ENCODE measurements at places on chromosomes 13 and 19. TPM values are rescaled to one million over a fixed set of nuclear protein-coding genes. Genes with fewer than 3 reads are reported as not detected.

The ZNF850 gene
- 1.9 TPM for total RNA-seq

- no peak overlapping the region for H3K4me3 ChIP-seq
- no peaks in the 10 kb centered on the region for H3K36me3 ChIP-seq
- H3K27me3 ChIP-seq: no peaks in the 10 kb centered on the region
- DNase-seq: no peak
- no peaks in the 10 kb centered on the region for H3K4me1 ChIP-seq
Measured at GRCh38 chr13:111228262-111229144, 91.9 kb upstream of the TEX29 start.

DNA sequence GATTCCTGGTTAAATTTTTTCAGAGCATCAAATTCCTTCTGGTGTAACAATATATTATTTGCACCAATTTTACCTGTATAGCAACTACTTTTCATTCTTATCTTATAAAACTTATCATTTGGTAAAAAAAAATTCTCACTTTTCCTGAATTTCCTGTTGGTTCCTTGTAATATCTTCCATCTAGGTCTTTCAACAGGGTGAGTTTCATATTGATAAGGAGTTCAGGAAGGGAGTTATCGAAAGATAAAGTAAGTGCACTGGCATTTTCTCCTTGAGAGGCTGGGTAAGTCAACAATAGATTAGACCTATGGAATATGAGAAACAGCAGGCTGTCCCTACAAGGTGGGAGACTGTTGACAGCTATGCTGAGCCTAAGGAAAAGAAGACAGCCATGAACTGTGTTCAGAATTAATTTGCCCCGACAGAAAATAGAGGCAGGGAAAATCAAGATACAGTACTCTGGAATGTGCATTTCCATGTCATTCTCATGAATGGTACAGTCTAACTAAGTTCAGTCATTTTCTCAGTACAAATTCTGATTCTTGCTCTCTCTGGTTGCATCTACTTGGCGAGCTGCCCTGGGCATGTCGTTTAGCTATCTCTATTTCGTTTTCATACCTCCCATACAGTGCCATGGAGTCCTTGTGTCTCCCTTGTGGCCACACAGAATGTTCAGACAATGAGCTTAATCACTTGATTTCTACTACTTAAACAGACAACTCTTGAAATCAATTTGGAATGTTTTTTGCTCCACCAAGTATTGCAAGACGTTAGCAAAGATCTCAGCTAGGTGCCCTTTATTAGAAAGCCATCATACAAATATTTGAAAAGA lies 9.9 kb downstream of the IGFL1 start:
- H3K4me3 ChIP-seq: no peak overlapping the region
- DNase-seq: no peak
- H3K4me1 ChIP-seq: no peaks in the 10 kb centered on the region
- no peak overlapping the region for H3K27ac ChIP-seq
- H3K36me3 ChIP-seq: no peaks in the 10 kb centered on the region
- H3K27me3 ChIP-seq: no peaks in the 10 kb centered on the region

The DOCK6 gene
- 5.2 TPM for total RNA-seq

- H3K36me3 ChIP-seq: no peaks in the 10 kb centered on the region
- H3K27me3 ChIP-seq: no peaks in the 10 kb centered on the region
- no peak for DNase-seq
- no peak overlapping the region for H3K27ac ChIP-seq
- no peak overlapping the region for H3K4me3 ChIP-seq
- no peaks in the 10 kb centered on the region for H3K4me1 ChIP-seq
Measured at GRCh38 chr13:40165316-40165932, 501.0 kb downstream of the FOXO1 start.

GRCh38 chr19:980133-980998 lies 3.8 kb upstream of the WDR18 start:
- no peak for DNase-seq
- H3K4me1 ChIP-seq: peaks cover 4% of the 10 kb centered on the region
- H3K27ac ChIP-seq: no peak overlapping the region
- no peaks in the 10 kb centered on the region for H3K27me3 ChIP-seq
- H3K36me3 ChIP-seq: peaks cover 6% of the 10 kb centered on the region
- no peak overlapping the region for H3K4me3 ChIP-seq

The NMRK2 gene
- total RNA-seq: not detected

DNA sequence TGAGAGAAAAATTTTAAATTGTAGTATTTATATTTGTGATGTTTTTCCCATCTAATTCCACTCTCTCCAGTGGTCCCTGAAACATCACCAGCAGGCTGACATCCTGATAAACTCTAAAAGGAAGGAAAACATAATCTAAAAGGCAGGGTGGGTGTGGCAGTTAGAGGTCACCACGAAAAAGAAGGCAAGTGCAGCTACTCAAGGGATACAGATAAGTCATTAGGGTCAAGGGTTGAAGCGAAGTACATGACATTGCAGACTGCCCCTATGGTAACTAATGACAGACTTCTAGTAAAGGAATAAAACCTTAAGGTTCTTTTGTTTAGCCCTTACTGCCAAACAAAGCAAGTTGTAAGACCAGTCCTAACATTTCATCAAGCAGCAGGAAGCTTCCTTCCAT lies 6.0 kb upstream of the NEK3 start:
- no peaks in the 10 kb centered on the region for H3K36me3 ChIP-seq
- H3K27ac ChIP-seq: no peak overlapping the region
- no peaks in the 10 kb centered on the region for H3K27me3 ChIP-seq
- DNase-seq: no peak
- peaks cover 8% of the 10 kb centered on the region for H3K4me1 ChIP-seq

DNA sequence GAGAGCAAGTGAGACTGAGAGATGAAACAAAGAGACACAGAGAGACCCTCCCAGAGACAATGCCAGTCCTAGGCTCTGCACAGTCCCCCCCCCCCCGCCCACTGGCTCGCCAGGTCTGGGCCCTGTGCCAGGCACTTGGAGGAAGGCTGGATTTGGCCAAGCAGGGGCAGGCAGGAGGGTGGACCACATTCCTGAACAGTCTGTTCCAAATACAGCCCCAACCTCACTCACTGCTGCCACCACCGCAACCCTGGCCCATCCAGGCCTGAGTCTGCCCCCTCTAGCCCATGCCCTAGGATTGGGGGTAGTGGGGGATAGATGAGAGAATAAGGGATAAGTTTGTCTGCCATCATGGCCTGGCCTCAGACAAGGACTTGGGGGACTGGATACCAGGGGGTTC lies 19.0 kb downstream of the CYP2F1 start:
- no peak for DNase-seq
- no peaks in the 10 kb centered on the region for H3K36me3 ChIP-seq
- peaks cover 1% of the 10 kb centered on the region for H3K4me1 ChIP-seq
- no peaks in the 10 kb centered on the region for H3K27me3 ChIP-seq

DNA sequence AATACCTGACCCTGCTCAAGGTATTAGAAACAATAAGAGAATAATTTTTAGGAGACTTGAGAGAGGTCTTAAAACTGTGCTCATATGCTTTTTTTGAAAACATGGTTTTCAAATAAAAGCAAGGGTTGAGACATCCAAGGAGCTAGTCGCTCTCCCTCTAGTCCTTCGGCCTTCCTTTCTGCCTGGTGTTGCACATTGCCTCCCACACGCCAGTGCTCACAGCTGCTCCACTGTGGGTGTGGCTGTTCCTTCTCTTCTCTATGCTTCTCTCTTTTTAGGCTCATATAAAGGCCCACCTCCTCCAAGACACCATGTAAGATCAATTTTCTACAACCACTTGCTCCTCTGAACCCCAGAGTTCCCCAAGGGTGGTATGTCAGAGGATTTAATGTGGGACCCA lies 352.6 kb downstream of the ENOX1 start:
- no peaks in the 10 kb centered on the region for H3K4me1 ChIP-seq
- no peak overlapping the region for H3K4me3 ChIP-seq
- H3K36me3 ChIP-seq: no peaks in the 10 kb centered on the region
- H3K27me3 ChIP-seq: no peaks in the 10 kb centered on the region
- H3K27ac ChIP-seq: no peak overlapping the region
- DNase-seq: no peak

The GPC6 gene
- not detected for total RNA-seq

The DACT3 gene
- not detected for total RNA-seq

GRCh38 chr19:14795078-14795721 lies 16.8 kb upstream of the ADGRE2 start:
- H3K4me3 ChIP-seq: no peak overlapping the region
- no peak for DNase-seq
- no peaks in the 10 kb centered on the region for H3K27me3 ChIP-seq
- H3K36me3 ChIP-seq: no peaks in the 10 kb centered on the region
- no peaks in the 10 kb centered on the region for H3K4me1 ChIP-seq

The MEIOSIN gene
- total RNA-seq: not detected

DNA sequence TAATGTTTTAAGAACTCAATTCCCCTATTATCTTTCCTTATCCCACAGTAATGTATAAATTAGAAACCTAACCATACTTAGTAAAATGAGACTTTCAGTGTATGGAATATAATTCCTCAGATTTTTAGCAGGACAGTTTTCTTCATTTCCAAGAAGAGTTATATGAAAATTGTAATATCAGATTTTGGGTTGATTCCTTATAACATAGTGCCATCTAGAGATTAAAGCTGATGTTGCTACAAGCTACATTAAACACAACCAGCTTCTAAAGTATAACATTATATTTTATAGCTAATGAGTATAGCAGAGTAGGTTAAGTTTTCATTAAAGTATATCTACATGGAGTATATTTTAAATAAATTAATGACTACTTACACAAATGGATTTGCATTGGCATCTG lies 99.7 kb upstream of the MIR17HG start:
- DNase-seq: no peak
- H3K4me3 ChIP-seq: no peak overlapping the region
- no peaks in the 10 kb centered on the region for H3K27me3 ChIP-seq
- H3K4me1 ChIP-seq: no peaks in the 10 kb centered on the region
- H3K36me3 ChIP-seq: no peaks in the 10 kb centered on the region
- H3K27ac ChIP-seq: no peak overlapping the region

The OSCAR gene
- 44.6 TPM for total RNA-seq

The CACNA1A gene
- 1.1 TPM for total RNA-seq

- H3K36me3 ChIP-seq: no peaks in the 10 kb centered on the region
- no peak for DNase-seq
- H3K4me1 ChIP-seq: no peaks in the 10 kb centered on the region
- H3K27me3 ChIP-seq: no peaks in the 10 kb centered on the region
- no peak overlapping the region for H3K4me3 ChIP-seq
Measured at GRCh38 chr13:90498096-90498495, 849.4 kb upstream of the MIR17HG start.

DNA sequence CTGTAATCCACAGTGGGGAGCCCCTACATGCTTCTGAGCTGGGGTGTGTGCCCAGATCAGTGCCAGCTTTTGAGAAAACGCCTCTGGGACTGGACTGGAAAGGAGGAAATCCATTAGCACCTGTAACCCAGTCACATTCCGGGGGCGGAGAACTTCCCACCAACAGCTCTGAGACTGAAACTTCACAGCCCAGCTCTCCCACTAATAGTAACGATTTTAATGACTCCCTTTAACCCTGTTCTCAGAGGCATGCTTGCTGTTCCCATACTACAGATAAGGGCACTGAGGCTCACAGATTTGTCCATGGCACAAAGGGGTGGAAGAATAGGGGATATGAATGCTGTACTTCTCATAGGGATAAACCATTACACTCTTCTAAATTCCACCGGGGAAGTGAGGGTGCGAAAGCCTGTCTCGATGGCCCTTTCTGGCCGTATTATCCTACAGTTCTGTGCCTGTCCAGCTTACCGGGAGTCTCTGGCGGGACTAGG lies 851 bp downstream of the FBXO46 start:
- peak overlapping the region; percentile 96 for H3K4me3 ChIP-seq
- H3K27ac ChIP-seq: peak overlapping the region; percentile 92
- H3K27me3 ChIP-seq: no peaks in the 10 kb centered on the region
- peaks cover 5% of the 10 kb centered on the region for H3K36me3 ChIP-seq

The CEACAM4 gene
- 1.5 TPM for total RNA-seq

The DNAAF3 gene
- total RNA-seq: not detected

- no peak for DNase-seq
- H3K27me3 ChIP-seq: no peaks in the 10 kb centered on the region
- H3K4me3 ChIP-seq: no peak overlapping the region
- no peaks in the 10 kb centered on the region for H3K36me3 ChIP-seq
Measured at GRCh38 chr19:4516939-4517300, 1.4 kb downstream of the PLIN4 start.

DNA sequence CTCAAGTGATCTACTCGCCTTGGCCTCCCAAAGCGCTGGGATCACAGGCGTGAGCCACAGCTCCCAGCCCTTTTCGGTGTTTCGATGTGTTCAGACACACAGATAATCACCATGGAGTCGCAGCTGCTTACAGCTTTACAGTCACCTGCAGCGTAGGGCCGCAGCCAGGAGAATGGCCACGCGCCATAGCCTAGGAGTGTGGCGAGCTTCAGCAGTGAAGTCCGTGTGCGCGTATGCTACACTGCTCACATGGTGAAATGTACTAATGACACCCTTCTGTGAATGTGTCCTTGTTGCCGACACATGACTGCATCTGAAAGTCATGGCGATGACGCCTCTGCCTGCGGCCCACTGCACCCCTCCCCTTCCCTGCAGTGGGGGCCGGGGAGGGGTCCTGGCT lies 23.6 kb downstream of the AP3D1 start:
- H3K27me3 ChIP-seq: no peaks in the 10 kb centered on the region
- DNase-seq: no peak
- H3K27ac ChIP-seq: no peak overlapping the region
- no peaks in the 10 kb centered on the region for H3K4me1 ChIP-seq
- no peaks in the 10 kb centered on the region for H3K36me3 ChIP-seq

- no peak overlapping the region for H3K27ac ChIP-seq
- H3K27me3 ChIP-seq: no peaks in the 10 kb centered on the region
- peaks cover 8% of the 10 kb centered on the region for H3K4me1 ChIP-seq
- H3K4me3 ChIP-seq: no peak overlapping the region
- no peaks in the 10 kb centered on the region for H3K36me3 ChIP-seq
Measured at GRCh38 chr19:18401580-18402112, 4.2 kb upstream of the LRRC25 start.

- H3K4me1 ChIP-seq: peaks cover 57% of the 10 kb centered on the region
- peak overlapping the region; percentile 33 for H3K4me3 ChIP-seq
- no peak for DNase-seq
- H3K36me3 ChIP-seq: no peaks in the 10 kb centered on the region
Measured at GRCh38 chr13:30145709-30146367, 161.5 kb downstream of the KATNAL1 start.

GRCh38 chr19:1103132-1103707 lies 574 bp upstream of the GPX4 start:
- peak overlapping the region; percentile 60 for H3K4me3 ChIP-seq
- no peaks in the 10 kb centered on the region for H3K36me3 ChIP-seq
- H3K27me3 ChIP-seq: no peaks in the 10 kb centered on the region
- peaks cover 18% of the 10 kb centered on the region for H3K4me1 ChIP-seq

GRCh38 chr19:18239303-18239702 lies 13.1 kb upstream of the PDE4C start:
- H3K27ac ChIP-seq: no peak overlapping the region
- H3K4me3 ChIP-seq: no peak overlapping the region
- no peaks in the 10 kb centered on the region for H3K4me1 ChIP-seq
- no peaks in the 10 kb centered on the region for H3K27me3 ChIP-seq
- DNase-seq: no peak

The LRRC4B gene
- total RNA-seq: not detected

DNA sequence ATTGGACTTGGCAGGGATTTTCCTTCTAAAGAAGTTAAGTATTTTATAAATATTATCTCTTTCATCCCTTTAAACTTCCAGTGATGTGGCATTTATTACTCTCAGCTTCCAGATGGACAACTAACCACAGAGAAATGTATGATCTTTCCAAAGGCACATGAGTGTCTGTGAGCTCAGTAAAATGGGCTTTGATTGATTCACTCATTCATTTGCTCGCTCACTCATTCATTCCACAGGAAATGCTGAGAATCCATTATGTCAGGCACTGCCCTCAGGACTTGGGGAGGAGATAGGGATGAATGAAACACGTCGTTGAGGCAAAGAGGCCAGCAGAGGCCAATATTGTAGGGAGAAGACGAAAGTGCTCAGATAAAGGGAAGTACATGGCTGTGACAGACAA lies 359.3 kb downstream of the EFNB2 start:
- H3K4me3 ChIP-seq: no peak overlapping the region
- H3K36me3 ChIP-seq: no peaks in the 10 kb centered on the region
- DNase-seq: no peak
- H3K27ac ChIP-seq: no peak overlapping the region
